ENCODE measurements at places on chromosomes 4 and X.

DNA sequence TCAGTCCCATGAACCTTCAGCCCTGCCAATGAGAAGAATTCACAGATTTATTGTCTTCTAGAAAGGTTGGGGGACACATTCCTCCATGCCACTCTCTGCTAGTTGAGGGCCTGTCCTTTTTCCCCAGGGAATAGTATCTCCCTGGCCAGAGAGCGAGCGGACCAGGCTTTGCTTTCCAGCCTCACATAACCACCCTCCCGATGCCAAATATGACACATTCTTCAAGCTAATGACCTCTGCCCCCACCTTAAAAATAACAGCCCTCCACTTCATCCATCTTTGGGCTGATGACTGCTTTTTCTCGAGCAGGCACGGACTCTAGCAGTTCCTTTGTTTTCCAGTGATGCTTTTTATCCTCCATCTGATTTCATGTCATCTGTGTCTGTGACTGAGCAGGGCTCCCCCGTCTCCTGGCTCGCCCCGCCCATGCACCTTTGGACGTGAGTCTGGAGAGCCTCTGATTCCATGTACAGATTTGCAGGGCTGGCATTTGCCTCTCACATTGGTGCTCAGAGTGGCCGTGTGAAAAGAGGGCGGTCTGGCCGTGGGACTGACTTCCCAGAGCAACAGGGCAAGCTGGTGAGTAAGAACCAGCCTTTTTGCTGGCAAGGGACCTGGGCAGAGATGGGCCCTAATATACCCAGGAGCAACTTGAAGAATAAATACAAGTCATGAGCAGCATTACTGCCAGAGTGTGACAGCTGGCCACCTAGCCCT, 279.8 kb downstream of the BCOR start:
- DNase-seq: no peak

DNA sequence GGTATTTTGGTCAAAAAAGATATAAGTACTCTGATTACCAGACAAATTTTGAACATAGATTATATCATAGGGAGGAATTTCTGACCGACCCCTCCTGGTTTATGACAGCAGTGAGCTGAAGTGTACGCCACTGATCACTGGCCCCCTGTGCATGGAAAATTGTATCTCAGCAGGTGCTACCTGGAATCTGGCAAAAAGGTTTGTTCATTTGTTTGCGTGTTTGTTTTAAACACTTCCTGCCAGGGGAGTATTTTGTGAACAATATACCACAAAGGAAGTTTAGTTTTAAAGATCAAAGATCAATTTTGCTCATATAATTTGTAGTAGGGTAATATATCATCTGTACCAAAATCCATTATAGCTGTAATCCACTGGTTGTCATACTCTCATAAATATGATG, 219.7 kb upstream of the TENM3 start:
- DNase-seq: no peak

DNA sequence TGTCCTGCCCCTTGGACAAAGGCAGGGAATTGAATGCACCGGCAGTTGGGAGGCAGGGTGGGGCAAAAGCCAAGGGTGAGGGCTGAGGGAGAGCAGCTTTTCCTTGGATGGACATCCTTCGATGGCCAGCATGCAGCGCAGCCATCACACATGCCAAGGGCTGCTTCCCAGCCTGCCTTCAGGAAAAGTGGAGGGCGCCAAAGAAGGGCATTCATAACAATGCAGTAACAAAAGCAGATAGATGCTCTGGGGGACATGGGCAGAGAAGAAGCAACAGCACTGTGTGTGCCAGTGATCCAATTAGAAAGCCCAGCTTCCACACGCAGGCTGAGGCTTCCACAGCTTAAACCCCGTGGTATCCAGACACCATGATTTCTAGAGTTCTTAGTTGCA, 71.5 kb downstream of the TSPAN5 start:
- DNase-seq: no peak

DNA sequence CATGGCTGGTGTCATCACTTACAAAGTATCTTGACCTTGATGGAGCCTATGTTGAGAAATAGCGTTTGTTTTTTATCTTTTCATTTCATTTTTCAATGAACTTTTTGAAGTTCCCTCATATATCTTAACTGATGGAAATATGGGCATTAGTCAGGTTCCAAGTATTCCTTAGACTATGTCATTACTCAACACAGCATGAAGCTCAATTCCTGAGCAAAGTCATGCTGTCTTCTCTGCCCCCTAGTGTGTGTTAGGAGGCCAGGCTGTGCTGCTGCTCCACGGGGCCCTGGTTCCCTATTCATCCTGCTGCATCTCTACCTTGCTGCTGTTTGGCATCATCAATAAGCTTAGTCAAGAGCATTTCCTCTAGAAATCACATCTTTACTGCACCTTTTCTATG, 40.9 kb downstream of the GPR143 start:
- DNase-seq: no peak

GRCh38 chrX:56994375-56995270, 718 bp downstream of the SPIN3 start:
- no peak for DNase-seq

GRCh38 chr4:52865300-52865699, 3.2 kb downstream of the RASL11B start:
- no peak for DNase-seq

DNA sequence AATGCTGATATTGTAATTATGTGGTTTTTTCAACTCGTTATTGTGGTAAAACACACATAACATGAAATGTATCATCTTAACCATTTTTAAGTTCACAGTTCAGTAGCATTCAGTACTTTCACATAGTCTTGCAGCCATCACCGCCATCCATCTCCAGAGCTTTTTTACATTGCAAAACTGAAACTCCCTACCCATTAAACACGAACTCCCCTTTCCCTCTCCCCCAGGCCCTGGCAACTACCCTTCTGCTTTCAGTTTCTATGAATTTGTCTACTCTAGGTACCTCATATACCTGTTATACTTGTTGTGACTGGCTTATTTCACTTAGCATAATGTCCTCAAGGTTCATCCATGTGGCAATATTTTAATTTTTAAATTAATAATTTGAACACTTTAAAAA, 380.6 kb downstream of the MAPK10 start:
- no peak for DNase-seq

DNA sequence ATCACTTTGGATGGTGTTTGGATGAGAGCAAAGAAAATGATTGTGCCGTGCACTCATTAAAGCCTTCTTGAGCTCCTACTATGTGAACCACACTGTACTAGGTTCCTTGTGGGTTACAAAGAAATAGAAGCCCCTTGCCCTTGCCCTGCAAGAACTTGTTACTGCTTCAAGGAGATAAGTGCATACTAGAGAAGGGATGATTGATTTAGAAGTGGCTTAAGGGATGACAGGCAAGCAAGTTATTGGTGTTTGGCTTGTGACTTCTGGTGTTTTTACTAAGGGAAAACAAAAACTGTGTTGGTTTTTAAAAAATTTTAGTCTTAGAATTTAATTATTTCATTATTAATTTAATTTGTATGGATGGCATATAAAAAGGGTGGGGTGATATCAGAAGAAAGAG, 67.4 kb downstream of the IL21 start:
- DNase-seq: no peak

DNA sequence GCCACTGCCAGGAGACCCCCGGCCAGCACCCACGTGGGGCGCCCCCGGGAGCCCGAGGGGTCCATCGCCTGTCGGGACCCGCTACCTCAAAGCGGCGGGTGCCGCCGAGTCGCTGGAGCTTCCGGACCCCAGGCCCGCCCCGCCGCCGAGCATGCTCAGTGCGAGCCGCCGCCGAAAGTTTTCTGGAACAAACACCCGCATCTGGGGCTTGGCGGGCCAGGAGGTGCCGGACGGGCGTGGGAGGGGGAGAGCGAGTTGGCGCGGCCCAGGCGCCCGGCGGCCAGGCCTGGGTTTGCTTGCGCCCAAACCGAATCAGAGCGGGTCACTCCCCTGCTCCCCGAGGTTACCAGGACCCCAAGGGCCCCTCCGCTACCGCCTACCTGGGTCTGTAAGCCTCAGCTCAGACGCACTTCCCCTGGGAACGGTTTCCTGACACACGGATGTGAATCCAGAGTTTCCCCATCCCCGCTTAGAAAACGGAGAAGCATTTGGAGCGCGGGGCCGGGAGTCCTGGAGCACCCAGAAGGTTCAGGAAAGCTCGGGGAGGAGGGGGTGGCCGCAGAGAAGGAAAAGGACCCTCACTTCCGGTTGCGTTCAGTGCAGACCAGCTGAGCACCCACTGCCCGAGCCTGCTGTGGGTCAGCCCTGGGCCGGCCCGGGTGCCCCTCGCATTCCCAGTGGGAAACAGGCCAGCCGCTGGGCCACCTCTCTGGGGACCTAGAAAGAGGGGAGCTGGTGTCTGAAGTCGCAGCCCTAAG, at the start of gene EVC2:
TSS of gene EVC2 (minus strand) at position 111 of the 758 bp plus-strand sequence. CDS start at position 65, 46 bp downstream.
- DNase-seq: no peak

- DNase-seq: no peak
Measured at GRCh38 chrX:24229400-24229879, 79.9 kb downstream of the ZFX start.

- DNase-seq: no peak
Measured at GRCh38 chr4:153611679-153612078, 72.4 kb upstream of the TLR2 start.

- no peak for DNase-seq
Measured at GRCh38 chr4:189204616-189205015, 736.1 kb upstream of the FRG1 start.

GRCh38 chr4:183369073-183369472, 46.8 kb upstream of the CLDN24 start:
- DNase-seq: no peak

GRCh38 chrX:56728752-56729151, 291 bp upstream of the NBDY start:
- DNase-seq: no peak

- DNase-seq: no peak
Measured at GRCh38 chr4:3489451-3489962, 26.4 kb downstream of the DOK7 start.

Data from SIG-M5 (cell line).